ENCODE measurements at places on chromosomes 1 and 21.
A peak's percentile ranks its signal among the peaks of the same experiment; 100 is the strongest.

DNA sequence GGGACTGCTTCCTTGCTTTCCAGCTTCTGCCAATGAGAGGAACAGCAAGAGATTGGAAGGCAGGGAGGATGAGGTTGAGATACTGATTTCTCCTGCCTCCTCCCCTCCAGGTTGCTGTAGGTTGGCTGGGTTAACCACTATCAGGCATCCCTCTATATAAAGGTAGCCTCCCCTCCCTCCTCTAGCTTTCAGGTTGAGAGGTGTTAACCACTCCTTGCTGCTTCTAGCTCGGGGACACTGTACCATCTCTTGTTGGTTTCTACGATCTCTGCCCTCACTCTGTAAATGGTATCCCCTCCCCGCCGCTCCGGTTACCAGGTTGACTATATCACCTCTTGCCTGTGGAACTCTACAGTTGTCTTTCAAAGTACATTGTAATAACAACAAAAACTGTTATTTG, 16.7 kb downstream of the LPAR3 start:
- no peak for DNase-seq

DNA sequence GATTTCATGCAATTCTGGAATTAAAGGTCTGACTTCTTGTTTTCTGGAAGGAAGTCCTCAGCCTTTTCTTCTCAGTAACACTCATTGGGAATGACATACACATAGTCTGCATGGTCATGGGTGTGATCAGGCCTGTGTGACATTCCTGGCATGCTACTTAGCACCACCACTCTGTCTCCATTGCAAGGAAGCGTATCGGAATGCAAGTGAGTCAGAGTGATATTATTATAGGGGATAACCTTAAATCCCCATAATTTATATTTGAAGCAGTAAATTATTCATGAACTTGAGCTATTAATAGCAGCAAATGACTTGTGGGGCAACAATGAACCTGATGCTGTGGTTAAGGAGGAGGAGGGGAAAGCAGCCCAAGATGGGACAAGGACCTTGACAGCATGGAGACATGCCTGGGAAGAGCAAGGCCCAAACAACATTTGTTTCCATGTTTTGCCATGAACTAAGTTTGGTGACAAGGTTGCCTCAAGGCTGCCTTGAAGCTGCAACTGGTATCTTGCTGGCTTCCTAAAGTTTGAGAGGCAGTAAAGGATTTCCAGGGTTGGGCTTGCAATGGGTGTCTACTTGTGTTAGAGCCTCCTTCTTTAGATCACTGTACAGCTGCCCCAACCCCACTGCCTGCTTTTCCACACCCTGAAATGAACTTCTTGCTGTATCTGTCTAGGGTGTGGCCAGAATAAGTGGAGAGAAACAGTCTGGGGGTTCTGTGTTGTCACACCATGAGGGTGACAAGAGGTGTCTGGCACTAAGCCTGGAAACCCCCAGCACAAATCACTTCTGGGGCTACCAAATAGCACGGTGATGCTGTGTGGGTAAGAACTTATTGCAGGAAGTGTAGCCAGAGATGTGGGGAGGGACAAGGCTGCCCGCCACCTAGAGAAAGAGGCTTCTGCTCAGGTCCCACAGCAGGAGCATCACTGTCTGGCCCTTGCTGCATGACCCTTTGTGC, 4.6 kb downstream of the MAB21L3 start:
- DNase-seq: no peak

- peak; percentile 9 for DNase-seq
Measured at GRCh38 chr1:89451011-89451410, 73.6 kb upstream of the LRRC8B start.

DNA sequence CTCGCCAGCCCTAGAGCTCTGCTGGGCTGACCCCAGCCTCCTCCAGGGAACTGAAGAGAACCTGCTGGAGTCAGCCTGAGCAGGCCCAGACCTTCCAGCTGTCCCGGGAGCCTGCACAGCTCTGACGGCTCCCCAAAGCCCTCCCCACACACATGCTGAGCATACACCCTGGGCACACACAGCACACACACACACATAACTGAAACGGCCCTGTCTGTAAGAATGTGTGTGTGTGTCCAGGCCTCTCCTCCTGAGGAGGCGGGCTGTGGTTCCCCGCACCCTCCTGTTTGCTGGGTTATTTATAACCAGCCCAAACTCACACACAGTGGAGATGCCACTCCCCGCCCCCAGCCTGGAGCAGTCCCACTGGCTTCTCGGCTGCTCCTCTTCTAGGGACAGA, 20.2 kb downstream of the SDC3 start:
- DNase-seq: no peak

DNA sequence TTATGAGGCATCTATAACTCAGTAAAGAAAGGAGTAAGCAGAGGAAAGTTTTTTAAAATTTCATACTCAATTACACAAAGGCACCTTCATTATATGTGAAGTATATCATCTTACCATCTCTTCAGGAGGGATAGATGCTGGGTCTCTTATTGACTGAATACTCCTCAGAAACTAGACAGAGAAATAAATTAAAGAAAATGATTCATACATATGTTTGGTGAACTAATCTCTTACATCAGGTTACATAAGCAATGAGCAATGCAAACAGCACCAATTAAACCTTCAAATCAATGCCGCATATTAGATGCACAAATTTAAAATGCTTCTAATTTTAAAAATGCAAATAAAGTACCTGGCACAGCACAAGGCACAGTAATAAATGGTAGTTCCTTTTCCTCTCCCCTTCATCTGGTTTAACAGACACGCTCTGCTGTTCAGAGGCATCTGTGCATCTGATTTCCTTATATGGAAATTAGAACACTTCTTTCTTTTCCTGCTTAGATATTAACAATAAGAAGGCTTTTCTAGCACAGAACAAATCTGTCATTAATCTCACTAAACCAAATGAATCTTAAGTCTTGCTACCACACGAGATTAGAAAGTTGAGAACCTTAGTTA, 20.0 kb downstream of the SCYL3 start:
- DNase-seq: no peak

DNA sequence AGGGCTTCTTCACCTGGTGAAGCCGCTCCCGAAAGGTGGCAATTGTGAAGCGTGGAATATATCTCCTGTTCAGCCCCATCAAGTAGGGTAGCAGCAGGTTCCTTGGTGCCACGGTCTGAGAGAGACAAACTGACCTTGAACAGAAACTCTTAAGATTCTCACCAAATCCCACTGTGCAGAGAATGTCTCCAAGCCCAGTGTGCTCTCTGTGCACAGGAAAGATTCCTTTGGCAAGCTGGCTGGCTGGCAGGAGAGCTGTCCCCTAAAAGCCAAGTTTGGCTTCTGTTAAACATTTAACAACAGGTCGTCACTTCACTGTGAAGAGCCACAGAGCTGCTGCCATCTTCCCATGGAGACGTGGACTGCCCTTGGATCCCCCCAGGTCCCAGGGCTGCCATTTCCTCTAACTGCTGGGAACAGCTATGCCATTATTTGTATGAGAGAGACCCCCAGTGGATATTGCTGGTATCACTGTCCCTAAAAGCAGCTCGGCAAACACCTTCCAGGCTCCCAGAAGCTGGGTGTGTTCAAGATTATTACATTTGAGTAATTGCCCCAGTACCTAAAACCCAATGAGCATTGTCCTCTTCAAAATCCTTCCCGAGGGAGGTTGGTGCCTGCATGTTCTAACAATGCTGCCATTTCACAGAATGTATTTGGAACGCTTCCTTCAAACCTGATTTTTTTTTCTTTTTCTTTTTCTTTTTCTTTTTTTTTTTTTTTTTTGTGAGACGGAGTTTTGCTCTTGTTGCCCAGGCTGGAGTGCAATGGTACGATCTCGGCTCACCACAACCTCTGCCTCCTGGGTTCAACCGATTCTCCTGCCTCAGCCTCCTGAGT, 71.8 kb downstream of the CD58 start:
- DNase-seq: peak; percentile 27

DNA sequence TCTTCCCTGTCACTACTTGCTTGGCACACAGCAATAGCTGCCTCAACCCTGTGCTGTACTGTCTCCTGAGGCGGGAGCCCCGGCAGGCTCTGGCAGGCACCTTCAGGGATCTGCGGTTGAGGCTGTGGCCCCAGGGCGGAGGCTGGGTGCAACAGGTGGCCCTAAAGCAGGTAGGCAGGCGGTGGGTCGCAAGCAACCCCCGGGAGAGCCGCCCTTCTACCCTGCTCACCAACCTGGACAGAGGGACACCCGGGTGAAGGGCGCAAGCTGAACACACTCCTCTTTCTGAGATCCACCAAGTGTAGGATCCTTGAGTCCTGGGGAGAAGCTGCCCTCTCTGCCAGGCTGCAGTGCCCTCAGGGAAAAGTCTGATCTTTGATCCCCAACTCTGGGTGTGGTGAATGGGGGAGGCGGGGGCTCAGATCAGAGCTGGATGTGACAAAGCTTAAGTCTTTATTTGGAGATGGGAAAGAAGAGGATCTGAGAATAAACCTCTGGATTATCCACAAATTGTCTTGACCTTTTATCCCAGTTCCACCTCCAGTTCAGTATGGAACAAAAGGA, 1.2 kb downstream of the RXFP4 start:
- DNase-seq: no peak

- no peak for DNase-seq
Measured at GRCh38 chr21:45376459-45377324, 28.3 kb upstream of the COL18A1 start.

GRCh38 chr1:68269637-68270430, 37.5 kb upstream of the WLS start:
- no peak for DNase-seq

DNA sequence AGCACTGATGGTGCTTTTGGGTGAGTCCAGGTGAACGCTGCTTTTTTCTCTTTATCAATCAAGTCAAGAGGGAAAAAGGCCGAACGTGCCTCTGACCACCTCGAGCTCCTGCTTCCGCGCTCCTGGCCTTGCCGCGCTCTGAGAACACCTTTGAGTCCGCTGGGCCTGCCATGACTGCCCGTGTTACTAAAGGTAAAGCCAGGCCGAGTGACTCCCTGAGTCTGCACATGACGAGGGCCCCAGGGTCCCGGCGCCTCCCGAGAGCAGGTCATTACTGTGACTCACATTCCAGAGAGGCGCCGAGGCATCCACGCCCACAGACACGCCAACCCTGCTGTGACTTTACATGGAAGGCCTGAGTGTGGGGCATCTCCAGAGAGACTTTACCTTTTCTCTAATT, 11.1 kb downstream of the POFUT2 start:
- DNase-seq: no peak

DNA sequence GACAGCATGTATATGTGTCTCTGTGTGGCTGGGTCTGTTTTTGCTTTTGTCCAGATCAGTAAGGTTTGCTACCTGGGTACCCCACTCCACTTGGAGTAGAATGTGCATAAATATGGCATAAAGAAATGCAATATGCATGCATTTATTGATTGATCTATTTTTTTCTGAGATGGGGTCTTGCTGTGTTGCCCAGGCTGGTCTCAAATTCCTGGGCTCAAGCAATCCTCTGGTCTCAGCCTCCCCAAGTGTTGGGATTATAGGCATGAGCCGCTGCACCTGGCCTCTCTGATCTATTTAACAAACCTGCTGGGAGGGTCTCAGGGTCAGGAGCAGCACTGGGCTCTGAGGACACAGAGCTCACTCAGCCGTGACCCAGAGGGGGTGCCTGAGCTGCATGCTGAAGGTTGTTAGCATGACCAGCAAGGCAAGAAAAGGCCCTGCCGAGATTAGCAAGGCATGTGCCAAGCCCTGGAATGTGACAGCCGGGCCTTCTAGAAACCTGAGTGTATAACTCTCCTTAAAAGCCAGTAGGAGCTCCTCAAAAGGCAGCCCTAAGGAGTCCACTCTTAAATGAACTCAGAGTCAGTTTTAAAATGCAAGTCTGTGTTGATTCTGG, 22.5 kb downstream of the PCSK9 start:
- no peak for DNase-seq

- no peak for DNase-seq
Measured at GRCh38 chr1:67489643-67490042, 59.4 kb upstream of the SERBP1 start.

DNA sequence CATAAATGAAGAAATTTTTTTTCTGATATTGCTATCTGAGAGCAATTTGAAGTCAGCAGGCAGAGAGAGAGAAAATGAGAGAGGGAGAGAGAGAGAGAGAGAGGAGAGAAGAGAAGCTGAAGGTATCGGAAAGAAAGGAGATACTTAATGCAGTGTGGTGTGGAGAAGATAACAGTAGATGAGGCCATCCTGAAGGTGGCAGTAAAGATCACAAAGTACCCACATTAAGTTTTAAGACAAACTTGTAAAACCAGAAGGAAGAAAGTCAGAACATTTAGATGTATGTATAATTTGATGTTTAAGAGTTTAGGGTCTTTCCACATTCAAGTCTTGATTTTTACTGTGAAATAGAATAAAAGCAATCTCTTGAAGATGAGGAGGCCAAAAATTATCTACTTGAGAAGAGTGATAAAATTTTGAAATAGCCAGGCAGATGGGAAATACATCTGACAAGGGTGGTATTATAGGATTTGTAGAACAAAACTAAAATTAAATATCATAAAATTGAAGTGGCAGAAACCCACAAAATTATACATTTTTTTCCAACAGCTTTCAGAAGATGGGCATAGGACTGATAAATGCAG, 1753.4 kb downstream of the MRPL39 start:
- DNase-seq: no peak

DNA sequence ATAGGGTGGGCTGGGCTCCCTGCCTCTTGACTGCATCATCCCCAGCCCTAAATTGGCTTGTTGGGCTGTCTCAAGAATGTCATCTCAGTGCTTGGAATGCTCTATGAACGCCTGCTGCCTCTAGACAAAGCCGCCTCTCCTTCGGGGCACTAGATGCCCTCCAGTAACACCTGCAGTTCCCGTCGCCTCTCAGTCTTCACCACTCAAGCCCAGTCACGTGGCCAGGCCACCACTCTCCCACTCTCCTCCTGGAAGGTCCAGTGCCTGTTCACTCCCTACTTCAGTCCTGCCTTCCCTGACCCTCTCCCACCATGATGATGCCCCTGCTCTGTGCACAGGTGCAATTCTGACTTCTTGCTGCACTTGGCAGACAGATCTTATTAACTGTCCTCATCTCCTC, 7.0 kb downstream of the TAS1R2 start:
- no peak for DNase-seq

GRCh38 chr1:6948861-6949260, 163.6 kb downstream of the CAMTA1 start:
- no peak for DNase-seq

DNA sequence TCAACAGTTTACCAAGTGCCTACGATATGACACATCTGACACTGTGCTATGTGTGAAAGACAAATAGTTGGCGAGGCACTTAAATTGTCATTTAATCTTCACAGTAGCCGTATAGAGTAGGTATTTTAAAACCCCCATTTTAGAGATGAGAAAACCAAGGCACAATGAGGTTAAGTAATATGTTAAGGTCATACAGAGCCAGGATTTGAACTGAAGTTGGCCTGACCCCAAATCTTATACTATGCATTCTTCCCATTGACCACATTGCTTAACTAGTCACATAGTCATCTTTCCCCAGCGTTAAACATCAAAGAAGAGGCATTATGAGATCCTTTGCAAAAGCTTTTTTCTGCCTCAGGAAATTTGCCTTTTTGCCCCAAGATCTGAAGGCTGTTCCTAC, 3.9 kb downstream of the INKA2 start:
- no peak for DNase-seq

GRCh38 chr1:4176841-4177240, 276.8 kb upstream of the C1orf174 start:
- DNase-seq: no peak

- DNase-seq: no peak
Measured at GRCh38 chr1:209653915-209654351, 1.7 kb upstream of the LAMB3 start.

GRCh38 chr1:97630281-97630680, 290.6 kb downstream of the DPYD start:
- no peak for DNase-seq

- no peak for DNase-seq
Measured at GRCh38 chr1:9850442-9851162, 26.8 kb upstream of the CLSTN1 start.

All from stimulated activated CD4-positive, alpha-beta T cell treated with anti-CD3 and anti-CD28 coated beads, Interleukin-12 subunit alpha, Interleukin-12 subunit beta, amount 100 ng/mL, for 48 hours (primary cell).